ENCODE measurements at places on chromosomes 2 and 18.

- peak; percentile 18 for DNase-seq
Observed at GRCh38 chr2:134347756-134348155, 93.9 kb downstream of the MGAT5 start.

DNA sequence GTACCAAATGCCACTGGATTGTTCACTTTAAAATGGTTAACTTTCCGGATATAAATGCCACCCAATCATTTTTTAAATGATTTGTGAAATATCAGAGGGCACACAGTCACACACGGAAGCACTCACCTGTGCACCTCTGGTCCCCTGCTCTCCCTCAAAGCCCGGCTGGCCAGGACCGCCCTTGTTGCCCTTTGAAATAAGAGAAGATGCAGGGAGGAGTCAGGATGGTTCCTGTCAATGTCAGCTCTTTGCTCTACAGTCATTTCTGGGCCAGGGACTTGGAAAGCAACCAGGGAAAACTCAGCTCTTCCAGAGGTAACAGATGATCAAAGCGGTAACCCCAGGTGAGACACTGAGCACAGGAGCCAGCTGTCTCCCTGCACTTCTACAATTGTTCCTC is 60.7 kb downstream of the COL6A3 start:
- no peak for DNase-seq

- no peak for DNase-seq
Observed at GRCh38 chr2:176562359-176563078, 293.3 kb downstream of the MTX2 start.

DNA sequence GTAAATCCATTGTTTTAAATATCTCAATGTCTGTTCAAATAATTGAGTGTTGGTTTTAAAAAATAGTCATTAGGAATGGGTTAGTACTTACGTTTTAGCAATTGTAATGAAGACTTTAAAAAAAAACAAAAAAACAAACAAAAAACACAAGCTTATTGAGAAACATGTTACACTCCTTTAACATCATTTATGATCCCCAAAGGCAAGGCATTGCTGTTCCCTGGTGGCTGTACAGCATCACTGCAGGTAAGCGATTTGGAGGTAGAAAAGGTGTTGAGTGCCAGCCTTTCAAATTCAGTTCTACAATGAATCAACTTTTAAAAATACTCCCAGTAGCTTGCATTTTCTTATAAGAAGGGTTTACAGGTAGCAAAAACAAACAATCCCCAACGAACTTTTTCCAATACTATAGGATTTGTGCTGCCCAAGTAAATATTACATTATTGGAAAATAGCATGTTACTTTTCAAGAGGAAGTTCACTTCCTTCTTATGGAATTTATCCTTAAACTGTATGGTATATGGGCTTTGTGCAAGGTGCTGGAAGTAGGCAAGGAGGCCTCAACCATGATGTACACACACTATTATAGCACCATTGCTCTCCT is 27.5 kb downstream of the CNRIP1 start:
- peak; percentile 44 for DNase-seq

DNA sequence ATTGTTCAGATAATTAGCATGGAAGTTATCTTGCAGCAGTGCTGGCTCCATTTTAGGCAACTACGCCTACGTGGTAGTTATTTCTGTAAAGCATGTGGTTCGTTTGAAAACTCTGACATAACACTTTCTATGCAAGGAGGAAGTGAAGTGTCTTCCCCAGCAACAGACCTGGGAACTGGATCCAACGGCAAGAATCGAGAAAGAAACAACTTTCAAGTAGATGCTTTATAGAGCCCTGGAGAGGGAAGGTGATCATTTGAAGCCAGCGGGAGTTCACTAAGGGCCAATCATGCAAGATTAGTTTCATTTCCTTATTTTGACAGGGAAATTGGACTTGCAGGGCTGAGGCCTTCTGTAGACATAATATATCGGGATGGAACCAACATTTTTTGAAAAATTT is 218.3 kb downstream of the ACKR3 start:
- DNase-seq, result peak; percentile 67

GRCh38 chr18:57014772-57015413 is 132.0 kb upstream of the BOD1L2 start:
- no peak for DNase-seq

DNA sequence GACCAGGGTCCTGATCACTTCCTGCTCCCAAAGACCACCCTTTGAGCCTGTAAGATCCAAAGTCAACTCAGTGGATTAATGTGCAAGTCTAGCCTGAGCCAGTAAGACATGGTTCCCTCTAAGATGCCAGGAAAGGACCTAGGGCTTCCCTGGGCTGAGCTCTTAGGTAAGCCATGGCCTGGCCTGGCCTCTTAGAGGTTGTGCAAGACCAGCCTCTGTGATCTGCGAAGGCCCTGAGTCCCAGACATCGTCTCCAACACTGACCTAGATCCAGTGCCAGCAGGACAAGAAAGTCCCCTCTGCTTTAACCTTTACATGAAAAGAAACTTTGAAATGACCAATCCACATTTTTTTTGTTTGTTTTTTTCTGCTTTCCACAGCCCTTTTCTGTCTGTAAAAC is 73.6 kb upstream of the CYP1B1 start:
- DNase-seq, result peak; percentile 45

- no peak for DNase-seq
Observed at GRCh38 chr2:179592167-179592936, 269.1 kb downstream of the ZNF385B start.

- DNase-seq, result no peak
Observed at GRCh38 chr2:26685989-26686839, 6.3 kb upstream of the KCNK3 start.

GRCh38 chr2:150608341-150608740 is 120.9 kb upstream of the RND3 start:
- no peak for DNase-seq

GRCh38 chr2:45072862-45073237 is 63.6 kb upstream of the SIX2 start:
- DNase-seq, result no peak

GRCh38 chr18:58128381-58129374 is 84.7 kb downstream of the NEDD4L start:
- no peak for DNase-seq

DNA sequence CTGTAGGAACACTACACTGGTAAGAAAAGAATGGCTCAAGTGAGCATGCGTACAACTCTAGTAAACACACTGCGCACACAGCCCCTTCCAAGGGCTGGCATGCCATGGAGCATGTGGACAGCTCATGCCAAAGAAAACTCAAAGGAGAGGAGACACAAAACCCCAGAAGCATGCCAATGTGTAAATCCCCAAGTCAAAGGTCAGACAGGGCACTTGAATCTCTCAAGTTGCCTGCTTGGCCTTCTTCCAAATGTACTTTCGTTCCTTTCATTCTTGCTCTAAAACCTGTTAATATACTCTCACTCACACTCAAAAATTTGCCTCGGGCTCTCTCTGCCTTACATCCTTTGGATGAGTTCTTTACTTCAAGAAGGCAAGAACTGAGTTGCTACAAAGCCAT is 365.3 kb downstream of the NBAS start:
- no peak for DNase-seq

DNA sequence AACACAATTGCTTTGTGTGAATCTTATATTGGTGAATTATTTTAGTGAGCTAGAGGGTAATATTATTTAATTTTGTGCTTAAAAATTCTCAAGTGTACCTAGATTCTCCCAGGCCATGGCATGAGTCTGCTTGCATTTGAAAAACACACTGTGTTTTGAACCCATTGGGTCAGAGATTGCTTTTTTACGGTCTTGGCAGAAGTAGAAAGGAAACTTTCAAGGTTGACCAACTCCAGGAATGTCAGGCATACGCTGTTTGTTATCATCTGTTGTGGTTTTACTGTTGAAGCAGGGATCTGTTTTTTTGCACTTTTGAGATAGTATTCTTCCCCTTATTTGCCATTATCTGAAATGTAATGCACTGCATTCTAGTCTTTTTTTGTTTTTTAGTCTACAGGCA is 377.4 kb downstream of the RPRM start:
- DNase-seq, result no peak

DNA sequence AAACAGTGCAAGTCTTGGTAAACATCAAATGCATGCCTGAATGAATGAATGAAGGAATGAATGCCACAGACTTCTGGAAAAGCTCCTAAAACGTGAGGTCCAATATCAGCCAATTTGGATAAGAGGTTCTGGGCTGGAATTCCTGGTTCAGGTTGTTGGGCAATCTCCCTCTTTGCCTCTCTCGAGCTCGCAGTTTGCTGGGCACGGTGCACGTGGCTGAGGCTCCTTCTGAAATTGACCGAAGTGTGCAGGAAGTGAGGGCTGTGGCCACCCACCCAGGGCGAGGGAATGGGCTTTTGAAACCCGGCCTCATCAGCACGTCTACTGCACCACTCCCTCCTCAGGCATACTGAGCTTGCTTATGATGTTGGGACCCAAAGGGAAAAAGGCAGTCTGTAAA is 288.8 kb upstream of the HS6ST1 start:
- DNase-seq, result peak; percentile 31

- no peak for DNase-seq
Observed at GRCh38 chr2:112644933-112645309, 818 bp upstream of the SLC20A1 start.

- DNase-seq, result no peak
Observed at GRCh38 chr2:157821519-157822131, 54.5 kb downstream of the ACVR1 start.

DNA sequence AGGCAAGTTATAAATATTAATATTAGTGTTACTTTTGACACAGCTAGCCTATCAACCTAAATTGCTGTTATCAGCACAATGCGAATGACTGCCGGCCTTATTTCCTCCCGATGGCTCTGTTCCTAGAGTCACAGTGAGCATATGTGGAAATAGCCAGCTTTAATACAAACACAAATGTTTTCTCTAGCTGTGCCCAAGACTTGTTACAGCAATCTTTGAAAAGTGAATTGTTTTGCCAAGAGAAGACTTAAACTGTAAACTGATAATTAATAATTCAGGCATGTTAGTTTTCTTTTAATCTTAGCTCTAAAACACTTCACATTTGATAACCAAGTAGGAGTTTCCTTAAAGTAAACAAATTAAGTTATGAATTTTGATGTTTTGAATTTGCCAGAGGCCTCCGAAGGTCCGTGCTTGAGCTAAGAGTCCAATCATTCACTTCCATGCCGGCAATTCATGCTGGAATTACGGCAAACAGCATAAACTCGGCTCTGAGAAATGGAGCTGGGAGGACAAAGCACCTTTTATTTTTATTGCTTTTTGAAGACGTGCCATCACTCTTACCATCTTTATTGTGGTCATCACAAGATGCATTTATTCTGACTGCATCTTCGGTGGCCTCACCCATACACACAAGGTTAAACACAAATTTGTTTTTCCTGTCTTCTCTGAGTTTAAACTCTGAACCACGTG is 184.5 kb upstream of the CWC22 start:
- no peak for DNase-seq

DNA sequence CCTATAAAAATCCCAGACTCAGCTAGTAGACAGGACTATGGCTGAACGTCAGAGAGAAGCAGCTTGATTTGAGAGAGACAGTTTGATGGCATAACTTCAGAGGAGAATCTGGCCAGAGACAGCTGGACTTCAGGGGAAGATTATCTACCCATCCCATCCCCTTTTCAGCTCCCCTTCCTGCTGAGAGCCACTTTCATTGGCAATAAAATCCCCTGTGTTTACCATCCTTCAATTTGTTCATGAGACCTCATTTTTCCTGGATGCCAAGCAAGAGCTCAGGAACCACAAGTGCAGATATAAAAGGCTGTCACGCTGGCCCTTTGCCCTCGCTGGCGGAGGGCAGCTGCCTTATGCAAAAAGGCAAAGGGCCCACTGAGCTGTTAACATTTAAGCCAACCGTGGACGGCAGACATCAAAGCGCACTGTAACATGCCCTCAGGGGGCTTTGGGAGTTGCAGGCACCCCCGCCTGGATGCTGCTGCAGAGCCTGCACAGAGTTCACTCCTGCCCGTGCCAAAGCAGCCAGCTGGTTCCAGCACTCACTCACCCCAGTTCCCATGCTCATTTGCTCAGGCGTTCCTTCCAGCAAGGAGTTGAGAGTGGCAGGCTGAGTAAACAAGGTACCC is 164.3 kb upstream of the PGAP1 start:
- DNase-seq, result no peak

DNA sequence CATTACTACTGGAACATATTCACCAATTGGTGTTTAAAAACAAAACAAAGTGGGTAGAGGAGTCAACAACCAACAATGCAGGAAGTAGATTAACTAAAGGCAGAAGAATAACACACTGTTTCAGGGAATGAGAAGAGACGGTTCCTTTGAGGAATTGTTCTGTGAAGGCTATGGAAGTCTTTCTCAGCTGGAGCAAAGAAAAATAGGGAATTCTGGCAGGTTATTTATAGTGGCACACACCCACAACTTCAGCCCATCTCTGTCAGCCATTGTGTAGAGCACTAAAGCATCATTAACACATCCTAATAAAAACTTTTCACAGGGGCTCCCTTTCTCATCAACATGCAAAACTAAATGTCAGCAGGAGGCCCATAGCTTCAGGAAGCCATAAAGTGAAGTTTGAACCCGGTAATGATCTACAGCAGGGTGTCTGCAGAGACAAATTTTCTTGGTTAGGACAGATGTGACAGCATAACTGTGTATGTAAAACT is 113.6 kb downstream of the CDH2 start:
- no peak for DNase-seq

- no peak for DNase-seq
Observed at GRCh38 chr2:18299423-18300212, 260.8 kb downstream of the RDH14 start.

- no peak for DNase-seq
Observed at GRCh38 chr2:27588308-27588707, 5.5 kb downstream of the ZNF512 start.

DNA sequence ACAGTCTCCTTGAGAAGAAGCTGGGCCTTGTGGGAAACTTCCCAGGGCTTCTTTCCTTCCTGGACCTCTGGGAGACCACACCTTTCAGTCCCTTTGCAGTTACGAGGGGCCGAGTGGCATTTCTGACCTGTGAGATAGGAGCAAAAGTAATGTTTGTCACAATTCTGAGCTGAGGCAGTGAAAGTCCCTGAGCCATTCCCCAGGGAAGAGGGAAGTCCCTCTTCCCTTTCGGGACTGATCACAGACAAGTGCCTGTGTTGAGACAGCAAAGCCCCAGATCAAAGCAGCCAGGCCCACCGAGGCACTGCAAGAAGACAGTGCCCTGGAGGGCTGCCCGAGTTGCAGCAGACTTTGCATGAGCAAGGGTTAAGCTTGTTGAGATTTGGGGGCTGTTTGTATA is 41.9 kb downstream of the RHOB start:
- DNase-seq, result no peak

DNA sequence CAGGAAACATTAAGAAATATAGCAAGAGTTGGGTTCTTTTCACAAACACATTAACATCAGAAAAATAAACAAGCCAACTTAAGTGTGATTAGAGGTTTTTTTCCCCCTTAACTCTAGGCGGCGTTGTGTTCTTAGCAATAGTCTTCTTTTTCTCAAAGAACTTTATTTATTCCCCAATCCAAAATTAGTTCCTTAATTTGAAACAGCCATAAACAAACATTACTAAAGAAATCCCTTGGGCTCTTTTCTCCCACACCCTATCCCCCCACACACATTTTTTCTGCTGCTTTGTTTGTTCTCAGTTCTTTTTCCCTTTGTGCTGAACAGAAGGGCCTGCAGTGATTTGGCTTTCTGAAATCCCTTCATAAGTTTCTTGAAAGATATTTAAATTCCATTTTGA is 13.2 kb upstream of the MYO1B start:
- DNase-seq, result no peak

Measured in NB4 (cell line).